ENCODE measurements at places on chromosomes 5 and 9. TPM values are rescaled to one million over a fixed set of nuclear protein-coding genes. Genes with fewer than 3 reads are reported as not detected.
A peak's percentile ranks its signal among the peaks of the same experiment; 100 is the strongest.

GRCh38 chr9:83489961-83490360, 48.2 kb downstream of the FRMD3 start:
- no peak for DNase-seq

DNA sequence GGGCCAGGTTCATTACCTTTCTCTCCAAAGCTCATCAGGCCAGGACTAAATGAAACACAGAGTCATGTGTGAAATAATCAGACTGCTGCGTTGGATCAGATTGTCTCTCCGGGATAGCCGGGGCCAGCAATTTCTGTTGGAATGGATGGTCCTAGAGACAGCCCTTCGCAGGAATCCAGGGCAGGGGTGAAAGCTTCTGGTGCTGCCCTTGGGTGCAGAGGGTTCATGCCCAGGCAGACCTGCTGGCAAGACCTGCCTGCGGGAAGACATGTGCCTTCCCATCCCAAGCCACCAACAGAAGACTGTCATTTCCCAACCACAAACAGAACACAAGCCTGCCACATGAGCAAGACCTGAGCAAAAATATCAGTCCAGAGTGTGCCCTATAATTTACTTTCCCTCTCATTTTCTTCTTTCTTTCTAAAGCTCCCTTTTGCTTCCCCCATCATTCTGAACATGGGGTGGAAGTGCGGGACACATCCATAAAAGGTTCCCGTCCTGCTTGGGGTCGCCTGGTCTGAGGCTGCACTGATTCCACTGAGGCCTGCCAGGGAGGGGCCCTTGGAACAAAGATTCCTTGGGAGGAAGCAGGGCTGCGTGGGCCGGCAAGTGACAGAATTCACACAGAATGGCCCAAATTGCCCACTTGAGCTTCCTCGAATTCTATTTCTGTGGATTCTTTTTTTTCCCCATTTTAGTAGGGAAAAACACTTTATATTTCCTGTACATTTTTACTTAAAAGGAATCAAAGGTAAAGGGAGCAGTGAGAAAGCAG, 57.3 kb downstream of the UBE2QL1 start:
- no peak for DNase-seq

- no peak for DNase-seq
Measured at GRCh38 chr9:137487454-137488326, 28.6 kb upstream of the NSMF start.

- peak; percentile 75 for DNase-seq
Measured at GRCh38 chr5:180313677-180314505, 22.0 kb upstream of the MAPK9 start.

Gene TMEM232
- polyA plus RNA-seq = 0.26 TPM

DNA sequence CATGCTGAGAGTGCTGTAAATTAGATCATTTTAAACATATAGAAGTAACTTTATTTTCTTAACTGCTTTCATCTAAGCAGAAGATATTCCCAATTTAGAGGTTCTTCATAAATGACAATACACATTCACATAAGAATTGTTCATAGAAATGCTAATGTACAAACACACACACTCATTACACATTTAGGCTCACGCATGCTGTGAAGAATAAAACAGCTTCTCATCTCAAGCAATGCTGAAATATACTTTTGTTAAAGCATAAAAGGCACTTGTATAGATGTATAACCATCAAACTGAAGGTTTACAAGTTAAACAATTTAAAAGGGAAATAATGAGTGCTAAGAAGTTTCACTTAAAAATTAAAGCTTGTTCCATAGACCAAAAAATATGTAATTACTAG, 18.1 kb upstream of the FTMT start:
- DNase-seq = no peak

- DNase-seq = no peak
Measured at GRCh38 chr5:52798938-52799337, 11.2 kb downstream of the ITGA1 start.

Gene STK10
- 9.3 TPM for polyA plus RNA-seq

DNA sequence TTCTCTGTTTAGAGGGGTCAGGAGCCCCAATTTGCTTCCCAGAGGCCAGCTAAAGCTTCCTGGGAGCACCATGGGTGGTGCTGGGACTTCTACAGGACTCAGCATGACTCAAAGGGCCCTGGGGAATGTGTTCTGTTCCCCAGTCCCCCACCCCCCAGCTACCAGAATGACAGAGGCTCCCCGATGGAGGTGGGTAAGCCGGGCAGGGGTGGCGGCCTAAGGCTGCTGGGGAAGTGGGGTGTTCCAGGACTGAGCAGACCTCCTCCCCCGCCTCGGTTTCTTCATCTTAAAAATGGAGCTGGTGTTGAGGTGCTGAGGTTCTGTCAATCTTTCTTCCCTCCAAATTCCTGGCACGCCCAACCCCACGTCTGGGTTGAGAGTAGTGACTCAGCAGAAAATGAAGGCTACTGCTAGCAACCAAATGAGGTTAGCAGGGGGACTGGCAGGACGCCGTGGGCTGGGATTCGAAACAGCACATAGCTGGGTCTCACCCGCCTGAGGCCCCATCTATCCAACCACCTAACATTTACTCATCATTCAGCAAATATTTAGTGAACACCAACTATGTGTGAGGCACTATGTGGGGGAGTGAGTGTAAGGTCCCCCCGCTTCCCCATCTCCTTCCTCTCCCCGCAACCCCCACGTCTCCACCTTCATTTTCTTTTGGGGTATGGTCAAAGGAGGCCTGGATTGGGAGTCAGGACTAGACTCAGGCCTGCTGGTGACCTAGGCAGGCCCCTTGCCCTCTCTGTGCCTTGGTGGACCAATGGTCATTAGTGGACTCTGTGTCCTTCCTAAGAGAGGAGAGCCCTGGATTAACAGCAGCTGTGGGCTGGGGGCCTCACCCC, 50.2 kb downstream of the C9orf50 start:
- DNase-seq = peak; percentile 50
